Stimulated activated CD4-positive, alpha-beta T cell treated with anti-CD3 and anti-CD28 coated beads, Interleukin-4, amount 100 ng/mL, for 4 hours (primary cell): ENCODE measurements at places on chromosomes 7 and 10.

GRCh38 chr7:82760831-82761230 is 317.3 kb upstream of the CACNA2D1 start:
- no peak for DNase-seq

- no peak for DNase-seq
Observed at GRCh38 chr7:66558660-66559465, 69.8 kb upstream of the KCTD7 start.

DNA sequence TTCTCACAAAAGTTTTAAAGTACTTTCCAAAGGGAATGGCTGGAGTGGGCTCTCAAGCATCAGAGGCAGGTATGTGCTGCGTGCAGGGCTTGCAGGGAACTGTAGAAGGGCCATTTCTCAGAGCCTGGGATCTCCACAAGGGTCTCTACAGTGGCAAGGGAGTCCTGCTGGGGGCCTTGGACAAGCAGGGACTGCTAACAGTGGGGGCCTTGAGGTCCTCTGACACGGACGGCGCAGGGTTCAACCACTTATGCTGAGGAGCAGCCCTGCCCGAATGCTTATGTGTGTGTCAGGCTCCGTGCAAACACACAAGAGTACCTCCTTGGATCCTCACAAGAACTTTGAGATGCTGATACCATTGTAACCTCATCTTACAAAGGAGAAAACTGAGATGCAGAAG is 342.1 kb upstream of the COBL start:
- DNase-seq: no peak

DNA sequence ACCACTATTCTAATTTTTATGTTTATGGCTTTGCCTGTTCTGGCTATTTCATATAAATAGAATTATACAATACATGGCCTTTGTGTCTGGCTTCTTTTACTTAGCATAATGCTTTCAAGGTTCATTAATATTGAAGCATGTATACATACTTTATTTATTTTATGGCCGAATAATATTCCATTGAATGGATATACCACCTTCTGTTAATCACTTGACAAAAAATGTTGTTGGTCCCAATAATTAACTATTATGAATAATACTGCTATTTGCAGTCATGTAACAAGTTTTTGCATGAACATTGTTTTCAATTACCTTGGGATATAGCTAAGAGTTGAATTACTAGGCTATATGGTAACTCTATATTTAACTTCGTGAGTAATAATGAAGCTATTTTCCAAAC is 767.5 kb downstream of the INHBA start:
- no peak for DNase-seq

DNA sequence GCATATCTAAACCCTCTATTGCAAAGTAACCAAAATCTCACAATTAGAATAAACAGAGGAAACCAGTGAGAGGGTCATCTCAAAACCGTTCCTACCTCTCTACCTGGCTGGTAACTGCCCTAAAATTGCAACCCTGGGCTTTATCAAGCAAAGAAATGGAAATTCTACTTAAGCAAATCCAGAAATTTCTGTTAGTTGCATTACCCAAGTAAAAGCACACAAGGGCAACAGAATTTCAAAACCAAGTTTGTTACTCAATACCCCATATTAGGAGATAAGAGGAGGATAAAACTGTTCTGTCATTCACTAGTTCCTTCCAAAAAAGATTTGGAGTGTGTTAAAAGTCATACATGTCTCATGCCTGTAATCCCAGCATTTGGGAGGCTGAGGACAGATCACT is 195.3 kb downstream of the FAM107B start:
- no peak for DNase-seq

DNA sequence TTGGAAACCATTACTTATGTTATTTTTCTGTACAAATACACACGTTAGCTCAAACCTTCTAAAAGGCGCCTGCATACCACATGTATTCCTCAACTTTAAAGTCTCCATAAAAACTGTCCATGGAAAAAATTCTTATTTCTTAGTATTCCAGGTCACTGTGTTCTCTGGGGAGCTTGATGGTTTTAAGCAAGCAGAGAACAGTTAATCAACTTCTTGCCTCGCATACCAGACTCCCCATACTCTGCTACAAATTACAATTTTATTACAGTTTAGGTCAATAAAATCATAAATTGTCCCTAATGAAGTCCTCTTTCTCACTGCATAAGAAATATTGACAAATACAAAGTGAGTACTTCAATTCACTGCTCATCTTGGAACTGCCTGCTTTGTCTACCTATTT is 77.0 kb upstream of the GPR22 start:
- DNase-seq: no peak

DNA sequence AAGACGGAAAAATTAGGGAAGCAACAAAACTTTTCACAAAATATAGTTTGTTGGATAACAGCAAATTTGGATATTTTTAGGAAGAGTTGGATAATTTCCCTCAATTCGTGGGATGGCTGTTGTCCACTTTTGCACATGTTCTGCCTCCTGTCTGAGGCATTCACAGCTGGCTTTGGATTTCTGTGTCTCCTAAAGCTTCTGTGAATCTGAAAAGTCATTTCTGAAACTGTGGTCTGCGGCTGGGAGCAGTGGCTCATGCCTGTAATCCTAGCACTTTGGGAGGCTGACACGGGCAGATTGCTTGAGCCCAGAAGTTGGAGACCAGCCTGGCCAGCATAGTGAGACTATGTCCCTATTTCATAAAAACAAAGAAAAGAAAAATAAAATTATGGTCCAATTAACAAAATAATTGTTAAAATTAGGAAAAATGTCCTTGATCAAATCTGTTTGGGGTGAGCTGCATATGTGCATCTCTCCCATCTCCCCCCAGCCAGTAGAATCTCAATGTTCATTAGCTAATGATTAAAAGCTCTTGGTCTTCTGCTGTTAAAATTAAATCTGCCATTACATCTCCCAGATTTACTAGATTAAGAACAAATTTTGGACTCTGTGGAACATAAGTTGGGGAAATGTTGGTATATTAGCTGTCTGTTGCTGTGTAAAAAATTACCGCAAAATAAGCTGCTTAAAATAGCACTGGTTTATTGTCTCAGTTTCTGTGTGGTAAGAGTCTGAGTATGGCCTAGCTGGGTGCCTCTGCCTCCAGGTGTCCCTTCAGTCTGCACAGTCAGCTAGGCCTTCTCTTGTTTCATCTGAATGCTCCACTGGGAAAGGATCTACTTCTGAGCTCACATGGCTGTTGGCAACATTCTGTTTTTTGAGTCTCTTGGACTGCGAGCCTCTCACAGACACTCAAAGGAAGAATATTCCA is 332.0 kb upstream of the FZD1 start:
- DNase-seq: no peak

DNA sequence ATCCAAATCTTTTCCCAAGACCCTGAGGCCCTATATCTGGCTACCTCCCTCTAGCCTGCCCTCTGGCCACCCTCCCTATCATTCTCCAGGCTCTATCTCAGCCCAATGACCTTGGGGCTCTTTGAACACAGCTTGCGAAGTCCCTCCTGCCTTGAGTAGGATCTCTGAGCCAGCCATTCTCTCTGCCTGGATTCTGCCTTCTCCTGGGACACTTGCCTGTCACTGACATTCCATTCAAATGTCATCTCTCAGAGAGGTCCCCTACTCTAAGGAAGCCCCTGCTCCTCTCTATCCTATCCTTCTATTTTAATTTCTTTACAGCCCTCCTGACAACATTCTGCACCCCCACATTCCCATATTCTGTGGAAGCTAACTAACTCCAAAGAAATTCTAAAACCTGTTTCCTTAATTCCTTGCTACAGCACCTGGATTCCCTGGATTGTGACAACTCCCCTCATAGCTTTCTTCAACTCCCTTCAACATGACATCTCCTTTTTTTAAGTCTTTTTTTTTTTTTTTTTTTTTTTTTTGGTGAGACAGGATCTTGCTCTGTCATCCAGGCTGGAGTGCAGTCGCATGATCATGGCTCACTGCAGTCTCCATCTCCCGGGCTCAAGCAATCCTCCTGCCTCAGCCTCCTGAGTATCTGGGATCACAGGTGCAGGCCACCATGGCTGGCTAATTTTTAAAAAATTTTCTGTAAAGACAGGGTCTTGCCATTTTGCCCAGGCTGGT is 81.0 kb upstream of the ASAH2 start:
- no peak for DNase-seq

GRCh38 chr7:47231032-47231431 is 350.9 kb downstream of the TNS3 start:
- DNase-seq: no peak

- DNase-seq: no peak
Observed at GRCh38 chr7:69204943-69205342, 393.3 kb upstream of the AUTS2 start.

- no peak for DNase-seq
Observed at GRCh38 chr10:96643920-96644319, 57.1 kb upstream of the TM9SF3 start.

GRCh38 chr7:378551-379455 is 88.8 kb downstream of the FOXL3 start:
- no peak for DNase-seq

- no peak for DNase-seq
Observed at GRCh38 chr7:50228148-50228547, 76.4 kb upstream of the IKZF1 start.
